ENCODE measurements at places on chromosomes 2 and 18.

GRCh38 chr2:173500953-173501352, 146.3 kb downstream of the CDCA7 start:
- DNase-seq = no peak

DNA sequence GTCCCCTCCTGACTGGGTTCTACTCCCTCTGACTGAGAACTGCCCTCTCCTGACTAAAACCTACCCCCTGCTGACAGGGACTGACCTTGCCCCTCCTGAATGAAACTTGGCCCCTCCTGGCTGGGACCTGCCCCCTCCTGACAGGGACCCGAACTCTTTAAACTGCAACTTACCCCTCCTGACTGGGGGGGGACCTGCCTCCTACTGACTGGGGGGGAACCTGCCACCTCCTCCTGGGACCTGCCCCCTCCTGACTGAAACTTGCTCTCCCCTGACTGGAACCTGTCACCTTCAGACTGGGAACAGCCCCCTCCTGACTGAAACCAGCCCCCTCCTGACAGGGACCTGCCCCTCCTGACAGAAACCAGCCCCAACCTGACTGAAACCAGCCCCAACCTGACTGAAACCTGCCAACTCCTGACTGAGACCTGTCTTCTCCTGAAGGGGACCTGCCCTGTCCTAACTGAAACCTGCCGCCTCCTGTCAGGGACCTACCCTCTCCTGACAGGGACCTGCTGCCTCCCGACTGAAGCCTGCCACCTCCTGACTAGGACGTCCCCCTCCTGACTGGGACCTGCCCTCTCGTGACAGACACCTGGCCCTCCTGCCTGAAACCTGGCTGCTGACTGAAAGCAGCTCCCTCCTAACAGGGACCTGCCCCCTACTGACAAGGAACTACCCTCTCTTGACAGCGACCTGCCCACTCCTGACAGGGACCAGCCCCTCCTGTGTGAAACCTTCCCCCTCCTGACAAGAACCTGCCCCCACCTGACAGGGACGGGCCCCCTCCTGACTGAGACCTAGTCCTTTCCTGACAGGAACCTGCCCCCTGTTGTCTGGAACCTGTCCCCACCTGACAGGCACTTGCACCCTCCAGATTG, 87.1 kb downstream of the PXDN start:
- DNase-seq = no peak

DNA sequence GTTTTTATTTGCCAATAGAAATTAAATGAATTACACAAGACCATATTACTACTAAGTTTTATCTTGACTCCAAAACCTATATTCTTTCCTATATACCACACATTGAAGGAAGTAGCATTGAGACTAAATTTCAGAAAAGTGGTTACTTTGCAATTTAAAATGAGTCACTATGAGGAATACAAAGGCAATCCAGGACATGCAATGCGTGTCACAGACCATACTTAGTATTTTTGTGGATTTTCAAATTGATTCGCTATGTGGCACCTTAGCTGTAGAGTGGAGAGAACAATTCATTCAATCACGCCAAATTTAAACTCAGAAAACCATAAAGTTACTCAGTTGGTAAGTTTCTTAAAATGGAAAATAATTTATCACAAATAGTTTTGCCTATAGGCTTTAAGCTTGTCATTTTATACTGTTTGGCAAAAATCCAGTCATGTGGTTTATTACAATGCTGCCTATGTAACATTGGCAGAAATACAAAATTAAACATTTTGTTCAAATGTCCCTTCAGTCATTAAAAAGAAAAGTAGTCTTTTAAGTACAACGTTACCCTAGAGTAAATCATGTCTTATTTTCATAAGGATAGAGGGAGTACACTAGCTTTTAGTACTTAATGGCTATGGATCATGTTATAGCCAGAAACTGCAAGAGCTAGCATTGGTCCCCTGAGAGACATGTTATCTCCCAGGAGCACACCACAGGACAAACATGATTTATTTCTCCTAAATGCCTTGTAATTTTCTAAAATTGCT, 222.8 kb upstream of the CDH7 start:
- DNase-seq = no peak

GRCh38 chr18:54232485-54233227, 8.2 kb upstream of the MBD2 start:
- no peak for DNase-seq

DNA sequence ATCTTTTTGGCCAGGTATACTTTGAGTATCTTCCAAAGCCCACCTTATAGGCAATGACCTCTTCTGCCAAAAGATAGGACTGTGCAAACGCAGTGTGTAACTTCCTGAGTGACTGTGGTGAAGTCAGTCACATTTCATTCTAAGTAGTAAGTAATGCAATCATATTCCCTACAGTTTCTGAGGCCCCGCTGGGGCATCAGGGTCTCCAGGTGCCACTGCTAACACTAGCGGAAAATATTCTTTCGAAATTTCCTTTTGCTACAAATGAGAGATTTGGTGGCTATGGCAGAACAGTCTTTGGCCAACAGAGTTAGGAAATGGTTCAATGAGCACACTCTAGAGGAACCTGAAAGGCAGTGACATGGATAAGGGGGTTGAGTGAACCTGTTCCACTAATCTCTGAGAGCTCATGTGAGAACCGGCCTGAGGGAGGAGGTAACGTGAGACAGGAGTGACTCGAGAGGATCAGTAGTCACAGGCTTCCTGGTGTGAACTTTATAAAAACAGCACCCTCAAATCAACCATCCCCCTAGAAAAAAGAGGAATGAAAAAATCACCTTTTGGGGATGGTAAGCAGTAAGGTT, 102.6 kb upstream of the LPIN2 start:
- DNase-seq = no peak

DNA sequence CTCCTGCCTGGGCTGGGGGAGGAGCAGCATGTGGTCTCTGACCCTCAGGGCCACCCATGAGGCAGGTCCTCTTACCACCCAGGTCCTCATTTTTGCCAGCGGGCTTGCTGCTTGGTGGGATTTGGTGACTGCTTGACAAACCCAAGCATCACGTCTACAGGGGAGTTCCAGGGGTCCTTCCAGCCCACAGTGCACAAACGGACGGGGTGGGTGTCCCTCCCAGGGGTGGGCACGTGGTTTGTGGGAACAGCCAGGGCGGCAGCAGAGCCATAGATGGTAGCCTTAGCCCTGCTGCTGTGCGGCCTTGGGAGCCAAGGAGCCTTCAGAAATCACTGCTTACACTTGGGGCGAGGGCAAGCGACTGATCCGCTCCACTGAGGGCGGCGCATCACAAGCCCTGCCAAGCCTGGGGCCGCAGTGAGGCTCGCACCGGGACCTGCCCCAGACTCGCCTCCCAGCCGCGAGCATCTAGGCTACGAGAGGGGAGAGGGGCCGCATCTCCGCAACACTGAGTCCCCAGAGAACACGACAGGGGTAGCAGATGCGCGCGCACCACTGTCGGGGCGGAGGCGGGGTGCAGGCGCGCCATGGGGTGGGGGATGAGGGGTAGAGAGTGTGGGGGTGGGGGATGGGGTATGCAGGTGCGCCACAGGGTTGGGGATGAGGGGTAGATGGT, 36.9 kb downstream of the SNED1 start:
- DNase-seq = no peak

GRCh38 chr2:33529771-33530481, 53.5 kb downstream of the RASGRP3 start:
- DNase-seq = no peak
